ENCODE measurements at places on chromosomes 2 and 18. TPM values are rescaled to one million over a fixed set of nuclear protein-coding genes. Genes with fewer than 3 reads are reported as not detected.

STEAP3 gene
- total RNA-seq = 14.0 TPM

NRP2 gene
- 12.8 TPM for total RNA-seq

FAM237A gene
- not detected for total RNA-seq

VPS4B gene
- total RNA-seq = 29.1 TPM

- no peak for DNase-seq
Observed at GRCh38 chr2:233209117-233209532, 42.3 kb upstream of the ATG16L1 start.

DNA sequence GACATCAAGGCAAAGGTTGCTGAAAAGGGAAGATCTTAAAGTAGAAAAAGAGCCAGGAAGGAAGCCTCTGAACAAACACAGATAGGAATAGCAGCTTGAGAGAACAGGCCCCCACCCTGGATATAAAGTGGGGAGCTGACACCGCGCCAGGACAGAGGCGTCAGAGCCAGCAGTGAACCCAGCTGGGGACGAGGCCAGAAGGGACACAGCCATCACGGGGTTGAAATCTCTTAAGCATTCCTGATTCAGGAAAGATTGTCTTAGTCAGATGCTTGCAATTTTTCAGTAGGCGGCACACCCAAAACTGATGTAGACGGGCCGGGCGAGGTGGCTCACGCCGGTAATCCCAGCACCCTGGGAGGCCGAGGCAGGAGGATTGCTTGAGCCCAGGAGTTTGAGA is 93.8 kb upstream of the PHLPP1 start:
- DNase-seq = peak; percentile 61

DNA sequence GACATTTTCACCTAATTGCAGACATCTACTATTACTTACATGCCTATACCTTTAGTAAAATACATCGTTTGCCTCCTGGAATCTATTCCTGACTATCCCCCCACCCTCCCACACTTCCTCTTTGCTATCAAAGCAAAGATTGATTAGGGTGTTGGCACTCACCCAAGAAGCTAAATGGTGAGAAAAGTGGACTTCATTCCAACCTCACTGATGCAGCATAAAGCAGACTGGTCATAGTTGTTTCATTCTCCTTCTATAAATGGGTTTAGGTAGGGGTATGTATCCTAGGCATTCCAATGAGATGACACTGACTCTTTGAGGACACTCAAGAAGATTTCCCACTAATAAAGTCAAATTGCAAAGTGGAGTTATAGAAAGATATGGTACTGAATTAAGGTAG is 97.4 kb downstream of the LRP1B start:
- no peak for DNase-seq

- DNase-seq = no peak
Observed at GRCh38 chr2:122739732-122740593, 984.5 kb downstream of the TSN start.

- no peak for DNase-seq
Observed at GRCh38 chr18:47794725-47795433, 135.6 kb downstream of the SMAD2 start.

GRCh38 chr2:133732982-133733900 is 165.0 kb upstream of the NCKAP5 start:
- DNase-seq = no peak

- DNase-seq = no peak
Observed at GRCh38 chr2:117833911-117834310, 19.4 kb downstream of the DDX18 start.

DNA sequence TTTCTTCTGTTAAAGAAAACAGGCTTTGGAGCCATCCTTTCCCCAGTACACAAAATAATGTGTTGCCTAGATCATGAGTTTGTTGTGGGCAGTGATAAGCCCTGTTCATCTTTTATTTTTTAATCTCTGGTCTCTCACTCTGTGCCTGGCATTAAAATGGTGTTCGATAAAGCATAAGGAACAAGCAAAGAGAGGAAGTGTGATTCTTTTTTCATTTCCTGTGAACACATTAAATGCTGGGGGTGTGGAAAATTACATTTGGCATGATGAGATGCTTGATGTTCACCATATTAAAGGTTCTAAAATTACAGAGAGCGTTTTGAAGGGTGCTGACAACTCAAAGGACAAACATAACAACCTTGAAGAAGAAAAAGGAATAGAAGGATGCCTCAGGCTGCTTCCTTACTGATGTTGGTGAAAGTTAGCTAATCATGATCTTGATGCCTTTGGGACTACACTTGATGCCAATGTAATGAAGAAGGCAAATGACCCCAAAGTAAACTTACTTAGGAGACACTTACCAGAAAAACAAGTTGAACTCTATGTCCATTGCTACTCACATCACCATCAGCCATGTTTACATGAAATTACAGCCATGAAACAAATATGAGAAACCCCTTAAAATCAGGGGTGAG is 33.0 kb downstream of the TMEFF2 start:
- no peak for DNase-seq

DNA sequence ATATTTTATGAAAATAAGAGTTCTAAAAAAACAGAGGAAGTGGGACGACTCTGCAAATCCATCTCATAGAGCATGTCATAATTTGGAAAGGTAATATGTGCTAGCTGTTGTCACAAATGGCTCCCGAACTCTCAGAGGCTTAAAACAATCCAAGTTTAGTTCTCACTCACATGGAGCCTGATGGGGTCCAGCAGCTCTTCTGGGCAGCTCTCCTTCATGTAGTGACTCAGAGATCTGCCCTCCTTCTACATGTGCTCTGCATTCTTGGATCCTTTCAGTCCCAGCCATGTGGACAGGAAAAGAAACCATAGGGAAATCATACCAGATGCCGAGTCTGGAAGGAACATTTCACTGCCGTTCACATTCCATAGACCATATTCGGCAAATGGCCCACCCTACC is 180.1 kb upstream of the APCDD1 start:
- DNase-seq = no peak

- DNase-seq = no peak
Observed at GRCh38 chr2:151727593-151728552, 6.4 kb downstream of the NEB start.

DNA sequence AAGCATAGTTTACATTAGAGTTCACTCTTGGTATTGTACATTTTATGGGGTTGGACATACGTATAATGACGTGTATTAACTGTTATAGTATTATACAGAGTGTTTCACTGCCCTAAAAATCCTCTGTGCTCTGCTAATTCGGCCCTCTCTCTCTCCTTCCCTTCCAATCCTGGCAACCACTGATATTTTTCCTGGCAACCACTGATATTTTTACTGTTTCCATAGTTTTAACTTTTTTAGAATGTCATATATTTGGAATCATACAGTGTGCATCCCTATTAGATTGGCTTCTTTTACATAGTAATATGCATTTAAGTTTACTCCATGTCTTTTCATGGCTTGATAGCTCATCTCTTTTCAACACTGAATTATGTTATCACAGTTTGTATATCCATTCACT is 526.7 kb downstream of the RIT2 start:
- DNase-seq = no peak

GRCh38 chr18:47585136-47585535 is 333.7 kb upstream of the SKOR2 start:
- DNase-seq = no peak

DNA sequence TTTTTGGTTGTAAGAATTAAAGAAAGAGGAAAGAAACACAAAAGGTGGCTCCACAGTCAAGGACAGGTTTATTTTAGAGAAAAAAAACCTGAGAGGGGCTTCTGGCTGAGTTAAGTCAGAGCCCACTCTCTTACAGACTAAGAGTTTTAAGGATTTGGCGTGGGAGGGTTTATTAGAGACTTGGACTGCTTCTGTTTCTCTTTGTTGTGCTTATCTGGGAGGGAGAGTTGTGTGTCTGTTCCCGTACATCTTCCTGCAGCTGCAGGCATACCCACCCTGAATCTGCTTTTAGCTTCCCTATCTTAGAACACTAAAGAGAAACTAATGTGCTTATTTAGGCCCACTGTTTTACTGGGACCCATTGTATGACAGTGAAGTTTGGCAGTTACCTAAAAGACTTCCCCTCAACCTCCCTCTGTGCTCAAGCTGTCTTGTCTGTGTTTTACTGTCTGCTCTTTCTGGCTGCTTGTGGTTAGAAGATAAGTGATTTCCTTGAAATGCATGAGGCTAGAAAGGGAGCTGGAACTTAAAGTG is 2.7 kb downstream of the RSAD2 start:
- no peak for DNase-seq

- no peak for DNase-seq
Observed at GRCh38 chr2:164275659-164276058, 345.6 kb downstream of the GRB14 start.

- no peak for DNase-seq
Observed at GRCh38 chr2:231189171-231189530, 9.3 kb upstream of the ARMC9 start.

Measured in heart right ventricle (tissue), 16 donors.